ENCODE measurements at places on chromosomes 12 and 14. TPM values are rescaled to one million over a fixed set of nuclear protein-coding genes. Genes with fewer than 3 reads are reported as not detected.
A peak's percentile ranks its signal among the peaks of the same experiment; 100 is the strongest.

DNA sequence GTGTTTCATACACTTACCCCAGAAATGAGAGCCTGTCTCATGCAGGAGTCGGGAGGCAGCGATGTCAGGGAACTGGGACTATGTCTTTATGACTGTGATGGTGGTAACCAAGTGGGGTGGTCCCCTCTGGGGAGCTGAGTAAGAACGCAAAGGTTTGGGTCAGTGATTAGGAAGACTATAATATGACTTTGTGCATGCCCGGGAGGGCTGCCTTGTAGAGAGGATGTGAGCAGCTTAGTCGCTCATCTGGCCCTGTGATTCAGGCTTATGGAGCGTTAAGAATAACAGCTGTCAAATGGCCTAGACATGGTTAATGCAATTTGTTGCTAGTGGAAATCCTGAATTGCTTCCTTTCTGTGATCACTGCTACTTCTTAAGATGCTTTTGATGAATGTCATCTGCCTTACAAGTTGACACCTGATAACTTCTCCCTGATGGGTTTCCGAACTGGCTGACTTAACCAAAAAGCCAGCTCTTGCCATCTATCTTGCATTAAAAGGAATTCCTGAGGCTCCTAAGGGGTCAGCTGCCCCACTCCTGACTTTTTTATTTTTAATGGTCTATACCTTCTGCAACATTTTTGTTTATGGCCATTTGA lies 35.4 kb upstream of the AACS start:
- no peak for DNase-seq

Gene C12orf75
- polyA plus RNA-seq, result 81.0 TPM

GRCh38 chr14:103518422-103519042 lies 4.1 kb downstream of the CKB start:
- no peak for DNase-seq

Gene KRT4
- 0.47 TPM for polyA plus RNA-seq

DNA sequence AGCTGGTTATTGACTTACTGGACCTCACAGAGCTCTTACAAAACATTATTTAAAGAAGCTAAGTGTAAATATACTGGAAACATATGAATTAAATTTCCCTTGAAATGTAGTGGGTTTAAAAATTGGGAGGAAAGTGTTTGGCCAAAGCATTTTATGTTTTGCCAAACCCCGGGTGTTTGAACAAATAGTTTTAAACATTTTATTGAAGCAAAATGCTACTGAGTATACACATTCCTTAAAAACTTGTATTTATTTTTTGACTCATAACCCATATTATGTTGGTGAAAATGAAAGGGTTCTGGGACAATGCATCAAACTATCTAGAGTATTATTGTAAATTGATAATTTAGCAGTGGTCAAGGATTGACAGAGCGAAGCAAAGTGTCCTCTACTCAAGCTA lies 1048.5 kb downstream of the SLC6A15 start:
- no peak for DNase-seq

Gene APOF
- 0.08 TPM for polyA plus RNA-seq

DNA sequence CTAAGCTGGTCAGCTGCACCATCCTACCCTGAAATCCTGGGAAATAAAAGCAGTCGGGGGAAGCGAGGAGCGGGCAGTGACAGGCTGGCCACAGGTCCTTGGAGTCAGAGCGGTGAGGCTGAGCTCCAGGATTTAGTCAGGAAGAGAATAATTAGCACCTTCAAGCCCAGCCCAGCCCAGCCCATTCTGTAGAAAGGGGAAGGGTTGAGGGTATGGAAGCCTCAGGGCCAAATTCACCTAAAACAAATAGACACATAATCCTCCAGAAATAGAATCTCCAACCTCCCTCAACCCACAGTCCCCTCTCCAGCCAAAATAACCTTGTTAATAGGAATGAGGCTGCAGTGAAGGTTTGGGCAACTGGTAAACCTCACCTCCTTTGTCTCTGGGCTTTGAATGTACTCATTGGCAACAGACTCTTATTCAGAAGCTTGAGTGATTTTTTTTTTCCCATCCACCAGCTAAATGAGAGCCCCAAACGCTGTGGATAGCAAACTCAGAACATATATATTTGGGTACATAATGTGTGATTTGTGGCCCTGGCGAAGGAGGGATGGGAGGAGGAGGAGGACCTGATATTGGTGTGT lies 334.1 kb downstream of the DPF3 start:
- no peak for DNase-seq

- no peak for DNase-seq
Observed at GRCh38 chr14:64815257-64815656, 64.5 kb downstream of the SPTB start.

Gene AICDA
- polyA plus RNA-seq, result 0.45 TPM

DNA sequence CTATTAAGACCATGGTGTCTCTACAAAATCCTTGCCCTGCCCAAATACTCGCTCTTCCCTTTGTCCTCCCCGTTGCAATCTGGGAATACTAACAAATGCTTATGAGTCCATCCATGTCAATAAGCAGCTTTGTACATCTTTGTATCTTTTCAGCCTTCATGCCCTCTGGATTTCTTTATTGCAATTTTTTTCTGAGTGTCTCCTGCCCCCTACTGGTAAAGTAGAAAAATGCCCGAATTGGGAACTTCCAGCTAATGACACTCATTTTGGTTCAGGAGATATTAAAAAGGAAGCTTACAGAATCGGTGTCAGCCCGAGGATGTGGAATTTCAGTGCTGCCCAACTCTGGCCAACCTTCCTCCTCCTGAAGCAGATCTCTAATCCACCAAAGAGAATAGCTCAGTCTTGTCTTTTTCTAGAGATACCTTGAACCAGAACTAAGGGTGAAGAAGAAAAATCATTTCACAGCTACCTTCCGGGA lies 46.0 kb downstream of the SH2B3 start:
- DNase-seq, result peak; percentile 31

Gene KRT85
- polyA plus RNA-seq, result not detected

DNA sequence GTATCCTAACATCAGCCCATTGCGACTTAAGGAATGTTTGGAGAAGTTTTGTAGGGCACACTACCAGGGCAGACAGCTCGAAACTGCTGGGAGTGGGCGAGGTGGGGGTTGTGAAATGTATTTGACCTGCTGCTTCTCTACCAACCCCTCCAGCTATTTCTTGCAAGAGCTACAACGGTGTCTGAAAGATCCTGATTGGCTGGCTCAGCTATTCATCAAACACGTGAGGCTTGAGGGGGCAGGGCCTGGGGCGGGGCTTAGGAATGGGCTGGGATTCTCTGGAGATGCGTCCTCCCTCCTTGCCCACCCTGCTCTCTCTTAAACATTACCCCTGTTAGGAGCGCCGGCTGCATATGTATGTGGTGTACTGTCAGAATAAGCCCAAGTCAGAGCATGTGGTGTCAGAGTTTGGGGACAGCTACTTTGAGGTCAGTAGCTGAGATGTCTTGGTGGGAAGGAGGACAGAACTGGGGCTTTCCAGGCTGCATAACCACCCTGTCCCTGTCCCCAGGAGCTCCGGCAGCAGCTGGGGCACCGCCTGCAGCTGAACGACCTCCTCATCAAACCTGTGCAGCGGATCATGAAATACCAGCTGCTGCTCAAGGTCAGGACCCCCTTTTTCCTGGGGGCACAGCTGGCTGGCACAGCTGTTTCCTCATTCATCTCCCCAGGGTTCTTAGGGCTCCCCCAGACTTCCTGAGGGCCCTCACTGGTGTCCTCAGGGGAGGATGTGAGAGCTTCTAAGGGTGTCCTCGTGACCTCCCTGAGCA lies 3.1 kb downstream of the ARHGEF25 start:
- DNase-seq, result no peak

Gene SOAT2
- polyA plus RNA-seq, result 1.6 TPM

DNA sequence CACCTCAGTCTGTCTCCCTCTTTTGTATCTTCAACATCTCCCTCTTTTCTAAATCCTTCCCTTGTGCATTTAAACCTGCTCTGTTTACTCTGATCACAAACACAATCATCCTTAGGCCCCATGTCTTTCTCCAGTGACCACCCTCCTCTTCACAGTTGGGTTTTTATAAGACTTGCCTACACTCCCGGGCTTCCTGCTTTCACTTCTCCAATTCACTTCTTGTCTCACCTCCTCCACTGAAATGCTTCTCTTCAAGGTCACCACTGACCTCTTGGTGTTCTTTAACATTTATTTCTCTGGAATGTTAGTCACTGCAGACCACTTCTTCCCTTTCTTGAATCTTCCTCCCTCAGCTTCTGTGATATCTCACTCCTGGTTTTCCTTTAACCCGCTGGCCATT lies 8.7 kb upstream of the SMCO2 start:
- no peak for DNase-seq

- DNase-seq, result no peak
Observed at GRCh38 chr12:22858849-22859570, 234.0 kb downstream of the ETNK1 start.

DNA sequence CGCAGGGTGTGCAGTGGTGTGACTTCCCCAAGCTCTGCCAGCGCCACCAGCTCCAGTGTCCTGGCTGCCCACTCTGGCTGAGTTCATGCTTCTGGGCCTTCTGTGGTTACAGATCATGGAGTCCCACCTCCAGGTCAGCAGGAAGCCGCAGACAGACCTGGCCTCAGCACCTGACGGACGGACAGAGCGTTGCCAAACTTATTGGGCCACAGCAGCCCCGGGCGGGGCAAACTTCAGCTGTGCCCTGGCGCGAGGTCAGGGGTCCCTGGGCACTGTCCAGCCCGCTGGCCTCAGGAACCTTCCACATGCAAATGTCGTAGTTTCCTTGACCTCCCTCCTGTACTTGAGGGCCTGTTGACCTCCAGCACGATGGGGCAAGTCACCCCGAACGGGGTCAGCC lies 11.2 kb downstream of the GPR132 start:
- no peak for DNase-seq

DNA sequence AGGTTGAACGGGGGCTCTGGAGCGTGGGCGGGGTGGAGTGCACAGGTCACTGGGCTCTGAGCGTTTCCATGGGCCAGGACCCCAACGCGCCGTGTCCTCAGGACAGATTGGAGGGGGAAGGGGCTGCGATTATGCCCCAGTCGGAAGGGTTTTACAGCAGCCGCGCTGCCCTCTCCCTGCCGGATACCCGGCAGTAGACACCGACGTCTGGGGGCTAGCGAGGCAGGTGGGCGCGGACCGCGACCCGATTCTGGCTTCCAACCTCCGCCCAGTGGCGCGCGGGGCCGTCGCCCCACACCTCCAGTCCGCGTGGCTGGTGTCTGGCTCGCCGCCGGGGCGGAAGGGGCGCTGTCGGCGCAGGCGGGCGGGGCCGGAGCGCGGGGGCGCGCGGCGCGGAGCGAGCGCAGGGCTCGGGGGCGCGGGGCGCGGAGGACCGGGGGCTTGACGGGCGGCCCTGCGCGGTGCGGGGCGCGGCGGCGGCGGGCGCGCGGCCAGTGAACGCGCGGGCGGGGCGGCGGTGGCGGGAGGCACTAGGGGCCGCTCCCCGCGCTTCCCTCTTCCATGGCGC lies 2.4 kb upstream of the KIF26A start:
- DNase-seq, result no peak

DNA sequence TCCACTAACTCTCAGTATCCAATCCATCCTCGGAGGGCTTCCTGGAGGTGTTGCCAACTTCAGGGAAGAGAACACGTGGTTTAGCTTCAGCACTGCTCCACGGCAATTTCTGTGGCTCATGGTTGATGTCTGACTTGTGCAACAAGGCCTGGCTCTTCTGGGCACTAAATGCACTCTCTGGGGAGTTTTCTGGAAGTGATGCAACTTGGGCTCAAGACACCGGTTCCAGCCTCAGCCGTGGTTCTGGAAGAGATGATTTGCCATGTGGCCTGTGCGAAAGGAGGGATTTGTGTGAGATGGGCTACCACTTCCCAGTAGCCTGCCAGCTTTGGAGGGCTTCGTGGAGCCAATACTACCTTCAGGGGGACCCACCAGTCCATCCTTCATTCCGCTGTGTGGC lies 118.6 kb upstream of the RTL1 start:
- DNase-seq, result no peak

DNA sequence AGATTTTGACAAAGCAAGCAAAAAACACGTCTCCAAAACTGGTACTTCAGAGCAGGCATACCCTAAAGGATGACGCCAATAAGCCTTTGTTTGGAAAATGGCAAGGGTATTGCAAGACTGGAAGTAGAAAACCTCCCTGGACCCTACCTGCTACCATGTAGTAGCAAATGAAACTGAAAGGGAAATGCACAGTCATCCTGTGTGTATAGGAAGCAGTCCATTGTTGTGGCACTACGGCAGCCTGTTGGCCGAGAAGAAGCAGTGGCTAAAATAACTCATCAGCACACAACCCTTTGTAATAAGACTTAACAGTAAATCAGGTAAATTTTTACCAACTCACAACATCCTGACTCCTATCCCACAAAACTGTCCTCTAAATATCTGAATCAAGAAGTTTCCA lies 386.4 kb downstream of the RGS6 start:
- no peak for DNase-seq

- no peak for DNase-seq
Observed at GRCh38 chr14:72128629-72129028, 196.4 kb downstream of the RGS6 start.

- peak; percentile 34 for DNase-seq
Observed at GRCh38 chr12:92827836-92828431, 101.2 kb downstream of the EEA1 start.

GRCh38 chr12:115813256-115813655 lies 464.2 kb downstream of the MED13L start:
- no peak for DNase-seq

- DNase-seq, result no peak
Observed at GRCh38 chr12:53739214-53740129, 12.2 kb upstream of the CALCOCO1 start.

DNA sequence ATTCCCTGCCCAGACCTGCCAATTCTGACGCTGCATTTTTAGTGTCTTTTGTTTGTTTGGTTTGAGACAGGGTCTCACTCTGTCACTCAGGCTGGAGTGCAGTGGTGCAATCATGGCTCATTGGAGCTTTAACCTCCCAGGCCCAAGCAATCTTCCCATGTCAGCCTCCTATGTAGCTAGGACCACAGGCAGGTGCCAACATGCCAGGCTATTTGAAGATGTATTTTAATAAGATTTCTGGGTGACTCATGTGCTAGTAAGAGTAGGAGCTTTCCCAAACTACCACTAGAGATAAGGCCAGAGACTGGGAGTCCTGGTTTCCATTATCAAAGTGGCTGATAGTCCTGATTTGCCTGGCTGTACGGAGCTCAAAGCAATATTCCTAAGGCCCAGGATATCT lies 693.3 kb downstream of the MED13L start:
- DNase-seq, result no peak

Gene NAA30
- polyA plus RNA-seq, result 33.8 TPM

- DNase-seq, result no peak
Observed at GRCh38 chr14:69708586-69709560, 58.1 kb upstream of the SRSF5 start.

Gene FAIM2
- polyA plus RNA-seq, result 3.5 TPM

Gene TSPAN8
- 26.7 TPM for polyA plus RNA-seq

Gene CMKLR1
- polyA plus RNA-seq, result 3.1 TPM

Gene OR4L1
- not detected for polyA plus RNA-seq
